Hematopoietic multipotent progenitor cell treated with erythropoietin and hydrocortisone succinate and interleukin-3 and kit ligand, for 6 days (in vitro differentiated cells): ENCODE measurements at places on chromosomes 16 and 17.

GRCh38 chr16:48098472-48098871 is 57.3 kb downstream of the ABCC12 start:
- DNase-seq, result no peak

DNA sequence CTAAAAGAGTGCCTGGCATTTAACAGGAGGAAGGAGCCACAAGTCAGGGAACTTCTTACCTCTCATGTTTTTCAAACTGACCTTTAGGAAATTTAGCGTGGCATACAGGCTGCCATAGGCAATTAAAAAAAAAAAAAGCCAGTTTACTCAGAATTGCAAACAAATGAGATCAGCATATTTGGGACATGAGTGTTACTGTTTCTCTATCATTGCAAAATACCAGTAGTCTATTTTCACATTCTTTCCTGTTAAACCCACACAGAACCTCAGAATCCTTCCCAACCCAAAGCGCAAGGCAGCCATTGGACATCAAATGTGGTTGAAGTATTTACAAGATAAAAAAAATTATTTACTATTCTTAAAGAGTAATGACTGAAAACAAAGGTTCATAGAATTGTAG is 366.4 kb upstream of the DYNLRB2 start:
- no peak for DNase-seq

DNA sequence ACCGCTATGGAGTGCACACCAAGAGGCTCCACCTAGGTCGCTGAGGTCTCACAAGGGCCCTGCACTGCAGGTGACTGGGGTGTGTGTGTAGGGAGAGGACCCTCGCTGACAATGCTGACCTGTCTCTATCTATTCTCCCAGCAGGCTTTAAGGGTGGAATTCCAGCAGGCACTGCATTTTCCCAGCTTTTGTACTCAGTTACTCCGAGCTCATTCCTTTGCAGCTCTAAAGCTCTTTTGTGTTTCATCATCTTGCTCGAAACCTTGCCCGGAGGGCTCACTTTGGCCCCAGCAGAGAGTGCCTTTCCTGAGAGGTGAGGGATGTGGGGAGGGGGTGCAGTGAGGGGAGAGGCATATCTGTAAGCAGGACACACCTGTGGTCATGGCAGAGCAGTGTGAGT is 39.3 kb downstream of the SMPD3 start:
- no peak for DNase-seq

GRCh38 chr16:79381603-79382042 is 218.9 kb downstream of the MAF start:
- DNase-seq, result peak; percentile 10

GRCh38 chr16:66391726-66392670 is 25.5 kb downstream of the CDH5 start:
- no peak for DNase-seq

DNA sequence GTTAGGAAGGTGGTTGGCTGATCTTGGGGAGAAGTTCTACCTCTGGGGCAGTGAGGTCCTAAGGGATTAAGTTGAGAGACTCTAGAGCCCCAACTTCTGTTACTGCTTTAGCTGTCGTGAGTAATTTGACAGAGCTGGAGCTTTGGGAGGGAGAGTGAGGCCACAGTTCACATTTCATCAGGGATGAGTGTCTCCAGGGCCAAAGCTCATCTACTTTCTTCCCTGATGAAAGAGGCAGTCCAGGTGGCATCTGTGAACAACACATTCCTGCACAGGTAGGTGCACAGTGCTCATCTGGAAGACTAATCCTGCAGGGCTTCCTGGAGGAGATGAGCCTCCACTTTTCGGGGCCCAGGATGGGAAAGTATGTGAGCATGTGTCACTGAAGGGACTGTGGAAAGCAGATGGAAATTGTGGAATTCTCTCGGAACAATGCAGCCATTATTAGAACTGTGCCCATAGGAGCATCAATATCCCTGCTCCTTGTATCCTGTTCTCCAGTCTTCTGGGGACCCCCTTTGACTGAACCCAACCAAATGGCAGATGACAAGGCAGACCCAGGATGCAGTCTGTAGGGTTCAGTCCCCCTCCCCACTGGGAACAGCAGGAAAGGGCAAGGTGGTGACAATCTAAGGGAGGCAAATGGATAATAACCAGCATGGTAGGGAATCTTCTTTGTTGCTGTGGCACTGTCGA is 9.0 kb downstream of the DYNLL2 start:
- DNase-seq, result no peak

GRCh38 chr17:36072431-36073121 is 8.5 kb downstream of the CCL18 start:
- DNase-seq, result peak; percentile 93

- DNase-seq, result no peak
Observed at GRCh38 chr16:66093191-66093590, 273.3 kb upstream of the CDH5 start.

DNA sequence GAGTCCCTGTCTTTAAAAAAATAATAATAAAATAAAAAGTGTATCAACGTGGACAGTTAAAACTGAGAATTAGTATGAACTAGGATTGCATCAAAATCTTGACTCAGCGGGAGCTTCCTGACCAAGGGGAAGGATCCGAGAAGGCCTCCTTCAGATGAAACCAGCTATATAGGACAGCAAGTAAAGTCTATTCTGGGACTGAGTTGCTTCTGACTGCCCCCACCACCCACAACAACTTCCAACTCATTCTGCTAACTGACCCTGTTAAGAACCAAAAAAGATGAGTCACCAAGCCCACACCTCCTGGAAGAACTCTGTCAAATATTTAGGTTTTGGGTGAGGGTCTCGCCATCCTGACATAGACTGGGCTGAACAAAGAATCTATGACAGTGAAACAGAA is 24.9 kb downstream of the MPP3 start:
- DNase-seq, result no peak

DNA sequence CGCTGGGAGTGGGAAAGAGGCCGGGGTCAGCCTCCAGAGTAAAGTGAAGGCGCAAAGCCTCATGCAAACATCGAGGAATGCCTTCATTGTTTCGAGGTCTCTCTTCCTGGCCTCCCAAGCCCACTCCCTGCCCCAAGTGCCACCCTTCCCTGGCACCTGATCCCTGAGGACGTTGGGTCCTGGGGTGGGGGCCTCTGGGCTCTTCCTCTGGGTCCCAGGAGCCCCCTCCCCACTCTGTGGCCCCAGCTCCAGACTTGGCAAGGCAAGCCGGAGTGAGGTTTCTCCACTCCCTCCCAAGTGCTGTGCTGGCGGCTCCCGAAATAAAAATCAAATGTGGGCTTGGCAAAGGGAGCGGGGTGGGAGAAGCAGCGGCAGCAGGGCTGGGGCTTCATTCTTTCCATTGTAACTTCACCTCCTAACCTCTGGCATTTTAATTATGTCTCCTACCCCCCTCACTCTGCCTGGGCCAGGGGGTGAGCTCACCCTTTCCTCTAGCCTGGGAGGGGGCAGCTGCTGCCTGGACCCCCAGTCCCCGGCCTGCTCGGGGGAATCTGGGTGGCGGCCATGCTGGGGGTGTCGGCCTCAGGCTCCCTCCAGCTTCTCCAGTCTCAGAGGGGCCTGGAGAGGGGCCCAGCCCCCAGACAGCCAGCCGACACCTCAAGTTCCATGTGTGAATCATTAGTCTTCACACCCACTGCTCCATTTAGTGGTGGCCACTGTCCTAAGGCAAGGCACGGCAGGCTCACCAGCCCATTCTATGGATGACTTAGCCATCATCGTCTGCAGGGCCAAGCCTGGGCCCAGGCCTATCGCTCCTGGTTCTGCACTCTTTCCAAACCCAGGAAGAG is 14.6 kb upstream of the TMEM92 start:
- DNase-seq, result no peak

GRCh38 chr17:81551458-81552243 is 502 bp downstream of the FAAP100 start:
- DNase-seq, result peak; percentile 46

DNA sequence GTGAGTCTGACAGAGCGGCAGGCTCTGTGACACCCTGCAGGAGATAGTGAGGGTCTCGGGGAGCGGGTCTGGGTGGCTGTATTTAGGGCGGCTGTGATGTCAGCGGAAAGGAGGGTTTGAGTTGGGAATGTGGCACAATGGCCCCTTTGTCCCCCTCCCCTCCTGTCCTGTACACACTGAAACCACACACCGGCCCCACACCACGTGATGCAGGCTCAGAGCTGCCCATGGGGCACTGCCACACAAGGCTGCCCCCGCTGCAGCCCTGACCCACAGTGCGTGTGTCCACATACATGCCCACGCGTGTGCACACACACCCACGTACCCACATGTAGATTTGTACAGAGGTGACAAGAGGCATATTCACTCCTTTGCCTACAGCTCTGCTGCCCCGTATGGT is 15.3 kb downstream of the SGCA start:
- DNase-seq, result no peak

- DNase-seq, result peak; percentile 50
Observed at GRCh38 chr17:80364091-80364691, 50.8 kb upstream of the ENDOV start.

GRCh38 chr17:72460711-72461110 is 339.9 kb downstream of the SOX9 start:
- no peak for DNase-seq

DNA sequence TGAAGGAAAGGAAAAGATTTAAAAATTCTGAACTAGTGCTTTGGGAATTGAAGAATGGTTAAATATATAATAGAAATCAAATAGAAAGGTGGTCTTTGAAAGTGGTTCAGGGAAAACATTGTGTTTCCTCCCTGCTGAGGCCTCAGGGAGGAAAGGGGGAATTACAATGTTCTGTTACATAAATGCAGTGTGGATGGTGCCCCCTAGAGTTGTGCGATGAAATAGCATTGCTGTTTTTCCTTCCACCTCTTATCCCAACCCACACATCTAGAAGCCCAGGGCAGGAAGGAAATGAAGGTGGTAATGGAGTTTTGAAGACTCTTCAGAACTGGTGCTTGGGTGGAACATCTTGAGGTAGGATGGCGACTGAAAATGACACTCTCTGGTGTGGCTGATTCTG is 6.4 kb upstream of the TOX3 start:
- DNase-seq, result no peak

GRCh38 chr17:39079836-39080235 is 71.6 kb downstream of the PLXDC1 start:
- DNase-seq, result no peak

DNA sequence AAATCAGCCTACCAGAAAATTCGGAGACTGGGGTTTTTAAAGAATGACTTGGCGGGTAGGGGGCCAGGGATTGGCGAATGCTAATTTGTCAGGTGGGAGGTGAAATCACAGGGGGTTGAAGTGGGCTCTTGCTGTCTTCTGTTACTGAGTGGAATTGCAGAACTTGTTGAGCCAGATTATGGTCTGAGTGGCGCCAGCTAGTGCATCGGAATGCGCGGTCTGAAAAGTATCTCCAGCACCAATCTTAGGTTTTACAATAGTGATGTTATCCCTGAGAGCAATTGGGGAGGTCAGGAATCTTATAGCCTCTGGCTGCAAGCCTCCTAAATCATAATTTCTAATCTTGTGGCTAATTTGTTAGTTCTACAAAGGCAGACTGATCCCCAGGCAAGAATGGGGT is 762 bp upstream of the RBL2 start:
- no peak for DNase-seq

DNA sequence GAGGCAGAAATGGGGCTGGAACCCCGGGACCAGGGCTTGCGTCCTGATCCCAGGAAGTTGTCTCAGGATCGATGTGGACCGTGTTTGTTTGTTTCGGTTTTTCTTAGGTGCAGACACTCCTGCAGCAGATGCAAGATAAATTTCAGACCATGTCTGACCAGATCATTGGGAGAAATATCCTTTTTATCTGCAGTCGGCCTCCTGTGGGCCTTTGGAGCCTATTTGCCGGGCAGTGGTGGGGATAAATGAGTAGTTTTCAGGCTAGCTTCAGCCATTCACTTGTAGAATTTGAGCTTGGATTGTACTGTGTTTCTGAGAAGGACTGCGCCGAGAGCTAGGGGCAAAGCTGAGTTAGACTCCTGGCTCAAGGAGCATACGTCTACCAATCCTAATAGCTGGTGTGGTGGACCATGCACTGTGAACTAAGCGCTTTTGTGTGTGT is 816 bp downstream of the HSBP1 start:
- peak; percentile 18 for DNase-seq

DNA sequence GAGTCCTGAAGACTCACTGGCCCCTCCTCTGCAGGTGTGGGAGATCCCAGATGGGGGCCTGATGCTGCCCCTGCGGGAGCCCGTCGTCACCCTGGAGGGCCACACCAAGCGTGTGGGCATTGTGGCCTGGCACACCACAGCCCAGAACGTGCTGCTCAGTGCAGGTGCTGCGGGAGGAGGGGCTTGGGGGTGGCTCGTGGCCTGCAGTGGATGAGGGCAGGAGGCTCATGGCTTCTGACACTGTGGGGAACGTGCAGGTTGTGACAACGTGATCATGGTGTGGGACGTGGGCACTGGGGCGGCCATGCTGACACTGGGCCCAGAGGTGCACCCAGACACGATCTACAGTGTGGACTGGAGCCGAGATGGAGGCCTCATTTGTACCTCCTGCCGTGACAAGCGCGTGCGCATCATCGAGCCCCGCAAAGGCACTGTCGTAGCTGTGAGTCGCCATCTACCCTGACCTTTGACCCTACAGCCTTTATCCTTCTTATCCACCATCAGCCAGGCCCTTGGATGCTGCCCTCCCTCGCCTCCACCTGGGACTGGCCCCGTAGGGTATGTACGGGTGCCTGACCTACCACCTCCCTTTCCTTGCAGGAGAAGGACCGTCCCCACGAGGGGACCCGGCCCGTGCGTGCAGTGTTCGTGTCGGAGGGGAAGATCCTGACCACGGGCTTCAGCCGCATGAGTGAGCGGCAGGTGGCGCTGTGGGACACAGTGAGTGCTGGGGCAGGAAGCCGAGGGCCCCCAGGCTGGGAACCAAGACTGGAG is 3.6 kb downstream of the CORO1A start:
- DNase-seq, result peak; percentile 92

DNA sequence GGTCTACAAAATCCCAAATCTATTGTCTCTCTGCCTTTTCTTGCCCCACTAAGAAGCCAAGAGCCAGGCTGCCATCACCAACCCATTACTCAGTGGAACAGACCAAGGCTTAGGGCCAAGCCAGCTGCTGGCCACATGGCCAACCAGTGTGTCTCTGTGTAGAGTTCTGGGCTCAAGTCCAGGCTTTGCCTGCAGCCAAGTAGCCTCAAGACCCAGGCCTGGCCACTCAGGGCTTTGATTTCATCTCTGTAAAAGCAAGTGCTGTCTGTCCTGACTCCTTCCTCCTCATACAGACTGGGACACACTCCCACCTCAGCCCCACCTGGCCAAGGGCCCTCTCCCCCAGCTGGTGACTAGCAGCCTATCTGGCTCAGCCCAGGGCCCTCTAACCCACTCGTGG is 14.6 kb downstream of the SREBF1 start:
- no peak for DNase-seq

GRCh38 chr16:87470332-87470731 is 22.5 kb downstream of the ZCCHC14 start:
- no peak for DNase-seq

DNA sequence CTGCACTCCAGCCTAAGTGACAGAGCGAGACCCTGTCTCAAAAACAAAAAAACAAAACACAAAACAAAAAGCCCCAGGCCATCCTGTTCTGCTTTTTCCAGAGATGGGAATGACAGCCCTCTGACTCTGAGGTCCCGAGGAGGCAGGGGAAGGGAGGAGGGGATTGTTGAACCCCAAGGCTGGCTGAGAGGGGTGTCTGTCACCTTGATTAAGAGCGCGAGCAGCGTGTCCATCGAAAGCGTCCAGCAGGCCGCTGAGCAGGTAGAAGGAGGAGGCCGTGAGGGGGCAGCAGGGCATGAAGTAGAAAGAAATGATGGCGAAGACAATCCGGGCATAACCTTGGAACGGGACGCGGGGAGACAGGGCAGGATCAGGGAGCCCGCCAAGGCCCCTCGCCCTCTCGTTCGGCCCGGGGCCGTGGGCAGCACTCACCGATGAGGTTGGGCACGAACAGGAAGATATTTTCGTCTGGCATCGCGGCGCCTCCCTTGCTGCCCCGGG is 593 bp downstream of the CDIPT start:
- peak; percentile 36 for DNase-seq
